ENCODE measurements at places on chromosomes 3 and 15.

DNA sequence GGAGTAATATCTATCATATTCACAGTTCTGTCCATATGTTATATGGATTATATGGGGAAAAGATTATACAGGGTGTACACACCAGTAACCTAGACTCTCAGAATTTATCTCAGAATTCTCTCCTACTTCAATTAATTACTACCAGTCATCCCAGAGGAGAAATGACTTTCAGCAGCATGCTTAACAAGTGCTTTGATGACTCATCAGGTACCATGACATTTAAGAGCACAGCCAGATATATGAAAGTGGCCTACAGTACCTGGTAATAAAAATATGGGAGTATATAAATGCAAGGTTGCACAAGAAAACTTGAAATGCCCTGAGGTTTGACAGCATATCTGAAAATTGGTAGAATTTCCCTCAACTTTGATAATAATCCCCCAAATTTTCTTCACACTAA lies 1273.0 kb downstream of the OTOL1 start:
- DNase-seq, result no peak

GRCh38 chr3:88469216-88469615 lies 319.5 kb downstream of the C3orf38 start:
- no peak for DNase-seq

DNA sequence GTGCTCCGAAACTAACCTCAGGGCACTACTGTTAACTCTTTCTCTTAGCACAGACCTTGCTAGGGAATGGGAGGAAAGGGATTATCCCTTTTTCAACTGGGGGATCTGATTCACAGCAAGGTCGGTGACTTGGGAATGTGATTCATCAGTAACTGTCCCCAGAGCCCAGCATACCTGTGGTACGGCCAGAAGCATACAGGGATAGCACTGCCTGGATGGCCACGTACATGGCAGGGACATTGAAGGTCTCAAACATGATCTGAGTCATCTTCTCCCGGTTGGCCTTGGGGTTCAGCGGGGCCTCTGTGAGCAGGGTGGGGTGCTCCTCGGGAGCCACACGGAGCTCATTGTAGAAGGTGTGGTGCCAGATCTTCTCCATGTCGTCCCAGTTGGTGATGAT lies 2.3 kb downstream of the ACTC1 start:
- no peak for DNase-seq

- DNase-seq, result no peak
Measured at GRCh38 chr3:16330351-16330750, 65.3 kb downstream of the OXNAD1 start.

GRCh38 chr3:140529096-140529495 lies 148.8 kb upstream of the TRIM42 start:
- no peak for DNase-seq

GRCh38 chr3:31230425-31231223 lies 302.1 kb upstream of the STT3B start:
- no peak for DNase-seq

DNA sequence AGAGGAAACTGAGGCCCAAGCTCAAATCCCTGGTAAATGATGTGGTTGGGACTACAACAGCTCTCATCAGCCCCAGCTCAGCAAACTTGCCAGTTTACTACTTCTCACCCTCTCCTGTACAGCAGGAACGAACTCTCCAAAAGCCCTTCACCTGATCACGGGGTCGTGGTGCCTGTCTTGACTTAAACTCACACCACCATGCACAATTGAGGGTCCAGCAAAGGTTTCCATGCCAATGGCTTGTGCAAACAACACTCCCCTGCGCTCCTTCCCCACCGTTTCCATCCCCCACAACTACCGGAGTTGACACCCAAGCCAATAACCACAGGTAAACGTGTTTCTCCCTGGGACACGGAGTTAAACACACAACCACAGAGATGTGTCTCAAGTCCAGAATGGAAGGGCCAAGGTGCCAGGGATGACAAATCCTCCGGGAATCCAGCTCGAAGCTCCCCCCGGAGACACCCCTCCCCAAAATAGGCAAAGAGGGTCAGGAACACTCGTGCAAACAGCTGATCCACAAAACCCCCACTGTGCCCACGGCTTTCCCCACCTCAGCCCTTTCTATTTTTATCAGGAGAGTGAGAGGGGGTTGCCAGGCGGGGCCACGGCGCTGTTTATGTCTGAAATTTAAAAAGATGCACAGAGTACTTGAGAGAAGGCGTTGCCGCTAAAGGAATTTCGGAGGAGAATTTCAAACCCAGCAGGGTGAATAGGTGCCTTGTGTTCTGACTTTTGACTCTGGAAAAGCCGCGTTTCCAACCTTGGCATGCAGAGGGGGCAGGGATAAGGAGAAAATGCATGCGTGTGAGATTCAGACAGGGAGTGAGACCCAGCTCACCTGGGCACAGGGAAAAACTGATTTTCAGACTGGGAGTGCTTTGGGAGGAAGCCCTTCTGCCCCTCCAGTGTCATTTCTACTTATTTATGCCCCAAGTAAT lies 10.6 kb upstream of the ACAN start:
- DNase-seq, result no peak

DNA sequence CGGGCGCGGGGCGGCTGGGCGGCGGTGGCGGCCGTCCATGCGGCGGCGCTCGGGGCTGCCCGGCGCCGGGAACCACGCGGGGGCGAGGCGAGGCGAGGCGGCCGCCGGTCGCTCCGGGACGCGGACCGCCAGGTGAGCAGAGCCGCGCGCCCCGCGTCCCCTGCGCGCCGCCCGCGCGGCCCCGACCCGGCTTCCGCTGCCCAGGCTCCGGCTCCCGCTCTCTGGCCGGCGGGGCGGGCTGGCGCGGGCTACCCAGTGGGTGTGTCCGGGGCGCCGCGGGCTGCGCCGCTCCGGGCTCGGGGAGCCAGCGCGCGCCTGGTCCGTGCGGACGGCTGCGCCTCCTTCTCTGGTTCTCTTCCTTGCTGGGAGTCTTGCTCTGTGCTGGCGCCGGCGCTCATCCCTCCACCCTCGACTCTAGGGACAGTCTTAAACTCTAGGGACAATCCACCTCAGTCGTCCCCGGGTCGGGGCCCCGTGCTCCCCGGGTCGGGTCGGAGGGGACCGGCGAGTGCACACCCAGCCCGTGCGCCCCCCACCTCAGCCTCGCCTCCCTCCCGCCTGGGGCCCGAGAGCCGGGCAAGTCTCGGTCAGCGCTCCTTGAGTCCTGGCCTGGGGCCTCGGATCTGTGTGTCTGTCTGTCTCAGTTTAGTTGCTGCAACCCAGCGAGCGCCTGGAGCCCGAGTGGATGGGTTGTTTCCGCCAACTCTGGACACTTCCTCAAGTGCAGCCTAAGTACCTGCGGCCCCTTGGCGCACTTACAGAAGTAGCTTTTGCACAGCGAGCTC lies 488 bp downstream of the THSD4 start:
- no peak for DNase-seq
